ENCODE measurements at places on chromosomes 1 and 21.

DNA sequence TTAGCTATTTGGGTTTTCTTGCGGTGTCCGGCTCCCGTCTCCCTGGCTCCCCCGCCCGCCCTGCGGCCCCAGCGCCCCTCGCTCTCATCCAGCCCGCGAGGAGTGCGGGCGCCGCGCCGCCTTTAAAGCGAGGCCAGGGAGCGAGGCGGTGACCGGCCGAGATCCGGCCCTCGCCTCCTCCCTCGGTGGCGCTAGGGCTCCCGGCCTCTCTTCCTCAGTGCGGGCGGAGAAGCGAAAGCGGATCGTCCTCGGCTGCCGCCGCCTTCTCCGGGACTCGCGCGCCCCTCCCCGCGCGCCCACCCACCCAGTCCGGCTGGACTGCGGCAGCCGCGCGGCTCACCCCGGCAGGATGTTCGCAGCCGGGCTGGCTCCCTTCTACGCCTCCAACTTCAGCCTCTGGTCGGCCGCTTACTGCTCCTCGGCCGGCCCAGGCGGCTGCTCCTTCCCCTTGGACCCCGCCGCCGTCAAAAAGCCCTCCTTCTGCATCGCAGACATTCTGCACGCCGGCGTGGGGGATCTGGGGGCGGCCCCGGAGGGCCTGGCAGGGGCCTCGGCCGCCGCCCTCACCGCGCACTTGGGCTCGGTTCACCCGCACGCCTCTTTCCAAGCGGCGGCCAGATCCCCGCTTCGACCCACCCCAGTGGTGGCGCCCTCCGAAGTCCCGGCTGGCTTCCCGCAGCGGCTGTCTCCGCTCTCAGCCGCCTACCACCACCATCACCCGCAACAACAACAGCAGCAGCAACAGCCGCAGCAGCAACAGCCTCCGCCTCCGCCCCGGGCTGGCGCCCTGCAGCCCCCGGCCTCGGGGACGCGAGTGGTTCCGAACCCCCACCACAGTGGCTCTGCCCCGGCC is 492 bp downstream of the HLX start:
- peak; percentile 7 for DNase-seq

DNA sequence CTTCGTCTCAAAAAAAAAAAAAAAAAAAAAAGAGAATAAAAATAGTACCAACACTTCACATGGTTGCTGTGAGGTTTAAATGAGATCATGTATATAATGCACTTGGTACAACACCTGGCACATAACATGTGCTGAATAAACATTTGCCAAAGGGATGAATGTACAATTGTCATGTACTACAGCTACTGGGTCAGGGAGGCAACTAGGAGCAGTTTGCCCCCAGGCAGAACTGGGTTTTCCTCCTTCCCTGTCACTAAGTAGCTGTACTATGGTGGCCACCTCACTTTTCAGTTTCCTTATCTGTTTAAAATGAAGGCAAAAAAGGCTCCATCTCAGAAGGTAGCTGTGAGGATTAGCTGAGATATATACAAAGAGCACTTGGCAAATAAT is 11.5 kb downstream of the AK2 start:
- DNase-seq = no peak

- DNase-seq = no peak
Measured at GRCh38 chr1:170533298-170533697, 1.3 kb downstream of the GORAB start.

- peak; percentile 15 for DNase-seq
Measured at GRCh38 chr1:93905734-93906133, 3.5 kb downstream of the GCLM start.

DNA sequence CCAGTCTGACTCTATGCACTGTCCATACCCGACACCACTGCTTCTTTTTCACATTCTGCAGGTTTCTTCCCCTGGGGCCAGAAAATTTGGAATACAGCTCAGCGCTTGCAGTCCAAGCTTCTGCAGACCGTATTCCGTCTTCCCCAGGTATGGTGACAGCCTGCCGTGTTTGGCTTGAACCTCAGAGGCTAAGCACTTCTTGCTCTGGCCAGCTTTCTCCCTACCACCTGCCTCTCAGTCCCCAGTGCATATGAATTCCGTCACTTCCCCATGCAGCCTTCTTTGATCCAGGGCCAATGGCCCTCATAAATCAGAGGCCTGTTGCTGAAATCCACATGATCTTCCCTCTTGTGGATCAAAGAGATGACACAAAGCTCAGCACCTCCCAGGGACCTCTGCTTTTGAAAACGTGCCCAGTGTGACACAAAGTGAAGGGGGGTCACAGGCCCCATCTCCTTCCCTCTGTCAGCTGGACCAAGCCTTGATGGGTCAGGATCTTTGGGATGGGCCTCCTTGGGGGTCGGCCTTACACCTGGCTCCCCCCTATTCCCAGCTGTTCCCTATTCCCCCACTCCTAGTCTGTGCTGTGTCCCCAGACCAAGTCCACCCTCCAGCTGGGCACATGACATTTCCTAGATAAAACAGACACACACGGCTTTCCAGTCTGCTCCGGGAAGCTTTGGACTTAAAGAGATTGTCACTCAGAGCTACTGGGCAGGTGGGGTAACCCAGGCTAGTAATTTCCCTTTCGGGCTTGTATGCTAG is 66.6 kb downstream of the HMGB4 start:
- DNase-seq = no peak

DNA sequence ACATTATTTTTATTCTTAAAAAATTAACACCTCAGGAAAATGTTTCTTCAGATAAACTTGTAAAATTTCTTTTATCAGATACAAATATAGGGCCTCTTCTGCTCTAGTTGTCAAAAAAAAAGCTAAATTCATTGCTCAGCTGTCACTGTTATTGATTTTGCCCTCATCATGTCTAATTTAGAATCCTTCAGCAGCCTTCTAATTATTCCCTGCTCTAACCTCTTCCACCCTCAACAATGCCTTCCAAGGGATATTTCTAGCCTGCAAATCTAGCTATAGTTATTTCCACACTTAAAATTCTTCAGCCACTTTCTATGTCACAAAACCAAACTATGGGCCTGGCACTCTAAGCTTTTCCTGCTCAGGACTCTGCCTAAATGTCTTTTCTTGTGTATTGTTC is 25.2 kb downstream of the PDE4B start:
- no peak for DNase-seq

DNA sequence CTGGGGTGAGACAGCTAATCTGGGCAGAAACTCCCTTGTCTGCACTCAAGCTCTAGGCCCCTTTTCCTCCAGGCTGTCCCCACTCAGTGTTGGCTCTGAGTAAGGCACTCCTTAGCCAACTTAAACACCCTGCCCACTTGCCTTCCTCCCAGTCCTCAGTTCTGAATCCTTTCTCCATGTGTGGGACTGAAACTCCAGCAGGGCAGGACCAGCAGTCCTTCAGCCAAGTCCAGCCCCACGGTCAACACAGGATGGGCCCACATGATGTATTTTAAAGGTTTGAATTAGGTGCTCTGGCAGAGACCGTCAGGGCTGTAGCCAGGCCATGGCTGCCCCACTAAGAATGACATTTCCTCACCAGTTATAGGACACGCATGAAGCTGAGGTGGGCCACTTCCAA is 107.8 kb downstream of the EDEM3 start:
- no peak for DNase-seq

GRCh38 chr1:32769524-32770220 is 47.5 kb downstream of the YARS1 start:
- DNase-seq = no peak

- DNase-seq = no peak
Measured at GRCh38 chr1:99535470-99536164, 110.3 kb upstream of the PALMD start.

DNA sequence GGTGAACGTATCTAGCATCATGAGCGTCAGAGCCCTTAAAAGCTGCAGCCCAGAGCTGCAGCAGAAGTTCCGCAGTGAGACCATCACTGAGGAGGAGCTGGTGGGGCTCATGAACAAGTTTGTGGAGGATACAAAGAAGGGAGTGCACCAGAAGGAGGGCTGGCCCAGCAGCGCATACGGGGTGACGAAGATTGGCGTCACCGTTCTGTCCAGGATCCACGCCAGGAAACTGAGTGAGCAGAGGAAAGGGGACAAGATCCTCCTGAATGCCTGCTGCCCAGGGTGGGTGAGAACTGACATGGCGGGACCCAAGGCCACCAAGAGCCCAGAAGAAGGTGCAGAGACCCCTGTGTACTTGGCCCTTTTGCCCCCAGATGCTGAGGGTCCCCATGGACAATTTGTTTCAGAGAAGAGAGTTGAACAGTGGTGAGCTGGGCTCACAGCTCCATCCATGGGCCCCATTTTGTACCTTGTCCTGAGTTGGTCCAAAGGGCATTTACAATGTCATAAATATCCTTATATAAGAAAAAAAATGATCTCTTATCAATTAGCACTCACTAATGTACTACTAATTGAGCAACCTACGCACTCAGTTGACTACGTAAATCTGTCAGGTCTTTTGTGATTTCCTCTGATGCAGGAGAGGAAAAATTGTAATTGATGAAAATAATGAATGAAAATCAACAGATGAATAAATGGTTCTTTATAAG is 2.8 kb downstream of the CBR1 start:
- DNase-seq = no peak

- no peak for DNase-seq
Measured at GRCh38 chr1:89823679-89824292, 3.0 kb downstream of the LRRC8D start.

DNA sequence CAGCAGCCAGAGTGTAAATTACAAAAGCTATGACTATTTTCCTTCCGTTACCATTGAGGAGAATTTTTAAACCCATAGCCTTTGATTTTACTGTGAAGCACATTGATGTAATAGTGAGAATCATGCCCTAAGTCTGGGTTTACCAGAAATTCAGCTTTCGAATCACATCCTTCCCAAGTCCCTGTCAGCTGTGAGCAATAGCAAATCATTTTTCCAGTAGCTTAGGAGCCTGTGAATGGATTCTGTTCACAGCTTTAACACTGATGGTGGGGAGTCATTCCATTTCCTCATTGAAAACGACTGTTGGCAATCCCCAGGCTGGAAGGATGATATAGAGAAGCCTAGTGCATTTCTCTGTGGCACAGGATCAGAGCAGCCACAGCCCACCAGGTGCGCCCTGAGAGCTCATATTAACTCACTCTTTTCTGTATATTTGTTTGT is 82.2 kb upstream of the C1orf105 start:
- DNase-seq = peak; percentile 91

- no peak for DNase-seq
Measured at GRCh38 chr1:225300381-225300780, 127.5 kb downstream of the LBR start.

DNA sequence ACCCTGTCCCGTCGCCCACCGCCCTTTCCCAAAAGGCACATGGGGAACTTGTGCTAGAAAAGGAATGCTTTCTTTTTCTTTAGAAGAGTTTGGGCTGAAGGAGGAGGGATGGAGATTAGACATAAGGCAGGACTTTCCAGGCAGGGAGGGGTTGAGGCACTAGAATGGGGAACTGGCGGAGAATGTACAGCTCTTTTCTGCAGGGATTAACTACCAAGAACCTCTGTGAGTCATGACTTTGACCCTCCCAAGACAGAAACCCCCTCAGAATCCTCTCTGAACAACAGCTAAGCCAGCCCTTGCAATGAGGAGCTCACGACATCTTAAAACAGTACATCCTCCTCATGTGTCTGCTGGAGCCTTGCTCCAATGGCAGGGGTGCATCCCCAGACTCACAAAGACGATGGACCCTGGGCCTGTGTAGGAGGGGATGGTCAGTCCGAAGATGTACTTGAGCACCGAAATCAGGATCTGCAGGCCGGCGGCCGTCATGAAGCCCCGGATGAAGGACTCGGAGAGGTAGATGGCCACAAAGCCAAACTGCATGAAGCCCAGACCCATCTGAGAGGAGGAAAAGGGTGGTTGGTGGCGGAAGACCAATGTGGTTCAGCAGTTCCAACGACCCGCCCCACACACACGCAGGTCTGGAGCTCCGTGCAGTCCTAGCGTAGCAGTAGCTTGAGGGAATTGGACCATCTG is 13.6 kb downstream of the SLC26A9 start:
- no peak for DNase-seq

- DNase-seq = no peak
Measured at GRCh38 chr1:16719571-16720350, 20.6 kb upstream of the RNU1-4 start.

DNA sequence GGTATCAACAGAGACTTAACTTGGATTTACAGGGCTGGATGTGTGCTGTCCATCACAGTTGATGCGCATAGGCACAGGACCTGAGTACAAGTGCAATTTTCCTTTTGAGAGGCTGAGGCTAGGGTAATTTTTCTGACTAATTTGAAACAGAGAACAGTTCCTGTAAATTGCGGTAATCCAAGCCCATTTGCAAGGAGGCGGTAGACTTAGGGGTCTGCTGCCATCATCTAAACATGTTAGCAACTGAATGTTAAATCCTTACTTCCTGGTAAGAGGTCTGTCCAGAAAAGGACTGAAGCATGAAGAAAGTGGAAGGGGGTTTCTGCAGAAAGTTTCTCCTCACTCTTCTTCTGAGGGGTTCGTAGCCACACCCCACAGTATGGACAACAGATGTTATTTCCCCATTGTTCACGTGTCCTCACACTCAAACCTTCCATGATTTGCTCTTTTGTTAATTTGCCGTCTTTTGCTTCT is 23.7 kb upstream of the C1orf198 start:
- DNase-seq = no peak

DNA sequence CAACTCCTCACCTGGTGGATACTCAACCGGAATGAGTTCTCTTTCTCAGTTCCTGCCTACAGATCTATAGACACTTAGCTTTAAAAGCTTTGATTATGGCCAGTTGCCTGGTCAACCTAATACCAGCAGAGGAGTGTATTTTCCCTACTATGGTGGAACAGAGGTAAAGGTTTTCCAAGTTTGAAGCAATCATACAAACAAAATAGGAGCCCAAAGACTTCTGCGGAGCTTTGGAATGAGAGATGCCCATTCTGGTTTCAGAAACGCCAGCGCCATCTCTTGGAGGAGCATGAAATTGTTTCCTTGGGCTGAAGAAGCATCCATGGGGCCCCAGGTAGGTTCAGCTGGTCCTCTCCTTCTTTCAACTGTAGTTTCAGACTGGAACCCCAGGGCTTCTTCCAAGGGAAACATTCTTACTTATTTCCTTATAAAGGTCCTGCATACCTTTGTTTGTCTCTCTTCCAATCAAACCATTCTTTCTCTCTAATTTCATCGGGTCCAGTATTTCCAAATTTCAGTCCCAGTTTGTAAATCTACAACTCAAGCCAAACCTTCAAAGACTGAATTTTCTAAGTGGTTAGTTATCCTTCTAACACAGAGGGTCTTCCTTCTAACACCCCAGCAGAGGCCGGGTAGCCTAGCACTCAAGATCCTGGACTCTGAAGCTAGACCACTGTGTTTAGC is 95.9 kb downstream of the KCNJ15 start:
- peak; percentile 33 for DNase-seq

GRCh38 chr1:23555986-23556634 is 3.2 kb downstream of the ID3 start:
- DNase-seq = no peak

- DNase-seq = no peak
Measured at GRCh38 chr1:38222891-38223290, 176.3 kb upstream of the POU3F1 start.

- DNase-seq = no peak
Measured at GRCh38 chr1:111887385-111887784, 102.1 kb downstream of the KCND3 start.

Measured in activated CD4-positive, alpha-beta T cell treated with anti-CD3 and anti-CD28 coated beads, Interleukin-2, amount 50 U/mL, for 16 hours (primary cell).